ENCODE measurements at places on chromosomes 13 and 19. TPM values are rescaled to one million over a fixed set of nuclear protein-coding genes. Genes with fewer than 3 reads are reported as not detected.

GRCh38 chr19:18300930-18301717, 19.7 kb upstream of the JUND start:
- DNase-seq = no peak

GRCh38 chr19:35414442-35414841, 33.6 kb upstream of the FFAR2 start:
- no peak for DNase-seq

GRCh38 chr19:30376272-30376671, 4.1 kb downstream of the ZNF536 start:
- no peak for DNase-seq

DNA sequence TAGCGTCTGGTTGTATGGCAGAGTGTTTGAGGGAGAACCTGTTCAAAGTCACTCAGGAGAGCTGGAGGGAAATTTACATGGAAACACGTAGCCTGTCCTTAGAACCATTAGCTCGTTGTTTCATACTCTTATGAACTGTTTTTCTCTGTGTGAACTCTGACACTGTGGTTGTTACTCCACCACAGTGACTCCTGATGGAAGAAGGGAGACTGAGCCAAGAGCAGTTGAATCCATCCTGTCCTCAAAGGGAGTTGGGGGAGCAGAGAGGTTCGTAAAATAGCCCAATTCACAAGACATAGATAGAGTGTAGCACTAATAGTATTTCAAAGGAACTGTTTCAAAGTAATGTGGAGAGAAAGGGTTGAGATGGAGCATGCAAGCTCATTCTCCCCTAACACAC, 964.8 kb downstream of the PCDH9 start:
- DNase-seq = no peak

DNA sequence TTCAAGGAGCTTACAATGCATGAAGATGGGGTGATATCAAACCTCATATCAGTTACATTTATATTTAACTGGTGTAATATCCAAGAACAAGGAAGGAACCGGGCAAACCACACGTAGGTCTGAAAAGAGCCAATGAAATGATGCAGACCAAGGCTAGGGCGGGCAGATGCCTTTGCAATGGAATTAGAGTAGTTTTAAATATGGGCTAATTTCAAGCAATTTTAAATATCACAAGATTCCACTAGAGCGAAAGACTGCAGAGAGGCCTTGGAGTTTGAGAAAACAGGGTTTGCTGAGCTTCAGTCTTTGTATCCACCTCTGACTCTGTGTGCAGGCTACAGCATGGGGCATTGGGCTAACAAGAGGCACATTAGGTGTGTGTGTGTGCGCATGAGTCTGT, 53.9 kb upstream of the ZNF536 start:
- DNase-seq = no peak

GRCh38 chr19:51808333-51808986, 13.5 kb downstream of the FPR3 start:
- DNase-seq = no peak

GRCh38 chr19:16069813-16070365, 6.4 kb upstream of the TPM4 start:
- DNase-seq = no peak

DNA sequence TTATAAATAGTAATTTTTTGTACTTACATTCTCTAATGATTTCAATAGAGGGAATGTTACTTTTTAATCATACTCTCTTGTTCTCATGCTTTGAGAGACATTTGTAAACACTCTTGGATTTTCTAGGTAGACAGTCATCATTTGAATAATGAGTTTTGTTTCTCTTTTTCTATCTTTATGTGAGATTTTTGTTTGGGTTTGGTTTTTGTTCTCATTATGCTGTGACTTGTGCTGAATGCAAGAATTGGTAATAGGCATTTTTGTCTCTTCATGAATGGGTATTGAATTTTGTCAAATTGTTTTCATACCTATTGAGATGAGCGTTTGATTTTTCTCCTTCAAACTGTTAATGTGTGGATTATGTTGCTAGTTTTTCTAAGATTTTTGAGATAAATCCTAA, 56.8 kb upstream of the GPR183 start:
- no peak for DNase-seq

- no peak for DNase-seq
Observed at GRCh38 chr13:25691654-25692053, 319.9 kb downstream of the ATP8A2 start.

DNA sequence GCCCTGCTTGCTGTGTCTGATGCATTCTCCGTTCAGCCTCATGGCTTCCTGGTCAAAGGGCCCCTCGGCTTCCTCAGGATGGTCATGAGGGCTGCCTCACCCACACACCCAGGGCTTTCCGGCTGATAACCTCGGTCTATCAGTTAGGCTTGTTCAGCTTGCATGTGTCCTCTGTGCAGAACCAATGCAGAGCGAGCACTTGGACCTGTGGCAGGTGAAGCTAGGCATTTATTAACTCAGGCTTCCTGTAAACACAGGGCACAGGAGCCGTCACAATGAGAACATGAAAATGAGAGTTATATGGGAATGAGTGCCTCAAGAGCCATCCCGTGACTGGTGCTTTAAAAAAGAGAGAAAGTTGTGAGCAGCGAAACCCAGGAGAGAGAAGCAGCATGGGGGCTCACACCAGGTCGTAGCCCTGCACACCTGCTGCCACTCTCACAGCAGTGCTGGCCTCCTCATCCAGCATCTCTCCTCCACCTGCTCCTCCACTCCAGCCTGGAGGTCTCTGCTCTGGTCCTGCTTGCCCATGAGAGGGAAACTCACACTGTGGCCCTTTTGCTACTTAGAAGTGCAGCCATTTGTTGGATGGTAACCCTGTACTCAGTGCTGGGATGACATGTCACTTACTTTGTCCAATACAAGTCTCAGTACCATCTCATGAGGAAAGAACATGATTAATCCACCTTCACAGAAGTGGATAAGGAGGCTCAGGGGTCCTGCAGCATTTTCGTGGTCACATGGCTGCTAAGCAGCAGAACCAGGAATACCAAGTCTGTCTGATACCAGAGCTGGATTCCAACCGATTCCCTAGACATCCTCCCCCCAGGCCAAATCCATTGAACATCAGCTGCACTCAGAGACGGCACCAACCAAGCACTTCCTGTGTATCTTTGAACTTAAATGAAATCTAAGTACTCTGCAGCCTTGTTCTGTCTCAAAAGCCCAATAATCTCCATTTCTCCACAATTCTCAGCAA, 50.5 kb upstream of the IRS2 start:
- DNase-seq = no peak

GRCh38 chr19:48325265-48325910, at the start of gene EMP3:
TSS of gene EMP3 (plus strand) at chr19:48325552. CDS start at chr19:48326845, 1,293 bp downstream.
- peak; percentile 91 for DNase-seq

DNA sequence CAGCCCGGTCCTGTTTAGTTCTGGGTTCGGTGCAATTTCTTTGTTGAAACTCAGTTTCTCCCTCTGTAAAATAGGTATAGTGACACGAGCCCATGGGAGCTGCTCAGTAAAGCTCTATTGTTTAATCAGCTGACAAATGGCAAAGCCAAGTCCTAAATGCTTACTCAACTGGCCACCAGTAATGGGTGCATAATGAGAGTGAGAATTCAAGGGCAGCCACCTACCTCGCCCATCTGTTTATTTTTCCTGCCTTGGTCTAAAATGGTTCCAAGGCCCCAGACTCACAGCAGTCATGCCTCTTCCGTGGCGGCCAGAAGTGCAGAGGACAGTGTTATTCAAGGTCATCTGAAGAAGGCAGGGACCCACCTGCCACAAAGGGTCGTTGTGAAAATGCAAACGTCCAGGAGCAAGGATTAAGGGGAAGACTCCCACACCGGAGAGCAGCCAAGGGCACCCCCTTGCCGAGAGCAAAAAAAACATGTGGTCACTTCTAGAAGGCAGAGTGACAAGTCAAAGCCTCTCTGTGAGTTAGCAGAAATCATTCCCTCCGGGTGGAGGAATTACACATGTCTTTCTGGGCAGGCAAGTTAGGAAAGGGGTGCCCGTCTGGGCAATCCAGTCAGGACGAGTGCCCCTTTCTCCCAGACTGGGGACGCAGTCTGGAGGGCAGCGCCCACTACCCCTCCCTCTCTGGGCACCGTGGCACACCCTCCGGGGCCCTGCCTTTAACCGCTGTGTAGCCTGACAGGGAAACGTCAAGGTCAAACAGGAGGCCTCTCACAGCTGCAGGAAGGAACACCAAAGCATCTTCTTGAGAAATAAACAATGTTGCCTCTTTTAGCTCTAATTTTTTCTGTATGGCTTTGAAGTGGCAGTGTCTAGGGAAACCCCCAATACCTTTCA, 186.2 kb downstream of the FOXO1 start:
- DNase-seq = no peak

DNA sequence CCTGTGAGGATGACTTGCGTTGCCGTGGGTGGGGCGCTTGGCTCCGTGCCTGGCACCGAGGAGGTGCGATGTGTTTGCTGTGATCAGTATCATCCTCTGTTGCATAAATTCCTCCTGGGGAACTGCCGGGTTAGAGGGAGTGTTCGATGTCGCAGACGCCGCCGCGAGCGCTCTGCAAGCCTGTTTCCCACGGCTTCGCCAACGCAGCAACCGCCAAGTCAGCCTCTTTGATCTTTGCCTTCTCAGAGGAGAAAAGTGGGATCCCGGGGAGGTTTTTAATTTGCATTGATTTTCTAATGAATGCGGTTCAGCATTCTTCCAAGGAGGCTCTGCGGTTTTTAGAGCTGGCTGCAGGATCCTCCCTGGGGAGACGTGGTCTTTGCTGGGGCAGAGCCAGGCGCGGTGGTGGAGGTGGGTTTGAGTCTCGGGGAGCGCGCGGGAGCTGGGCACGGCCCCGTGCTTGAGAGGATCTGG, 7.6 kb downstream of the GPR32 start:
- no peak for DNase-seq

DNA sequence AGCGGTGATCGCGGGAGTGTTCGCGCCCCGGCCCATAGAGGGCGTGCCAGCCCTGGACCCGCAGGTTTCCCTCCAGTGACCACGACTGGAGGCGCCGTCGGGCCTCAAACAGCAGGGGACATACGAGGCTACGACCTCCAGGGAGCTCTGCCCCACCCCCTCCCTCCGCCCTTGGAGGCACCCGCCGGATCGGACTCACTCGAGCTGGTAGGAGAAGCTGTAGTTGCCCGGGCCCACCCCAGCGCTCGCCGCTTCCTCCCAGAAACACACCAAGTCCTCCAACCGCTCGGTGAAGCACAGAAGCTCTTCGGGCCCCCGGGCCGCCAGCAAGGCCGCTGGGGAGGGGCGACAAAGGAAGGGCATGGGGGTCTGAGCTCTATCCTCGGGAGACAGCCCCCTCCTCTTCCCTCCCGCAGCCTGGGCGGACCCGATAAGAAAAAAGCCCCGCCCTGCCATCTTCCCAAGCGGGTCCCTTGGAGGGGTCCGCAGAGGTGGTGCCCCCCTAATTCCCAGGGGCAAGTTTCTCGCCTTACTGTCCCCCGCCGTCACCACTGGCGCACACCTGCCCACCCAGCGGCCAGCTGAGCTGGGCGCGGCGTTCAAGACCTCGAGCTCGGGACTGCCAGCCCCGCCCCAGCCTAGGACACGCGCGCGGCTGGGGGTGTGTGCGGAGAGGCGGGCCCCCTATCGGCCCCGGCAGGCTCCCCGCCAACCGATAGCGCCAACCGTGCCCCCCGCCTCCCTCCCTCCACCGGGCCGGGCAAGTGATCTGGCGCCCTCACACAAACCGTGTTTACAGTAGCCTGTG, 1.0 kb downstream of the EPOR start:
- no peak for DNase-seq

- no peak for DNase-seq
Observed at GRCh38 chr19:58261600-58261967, 17.2 kb upstream of the ZNF8 start.

DNA sequence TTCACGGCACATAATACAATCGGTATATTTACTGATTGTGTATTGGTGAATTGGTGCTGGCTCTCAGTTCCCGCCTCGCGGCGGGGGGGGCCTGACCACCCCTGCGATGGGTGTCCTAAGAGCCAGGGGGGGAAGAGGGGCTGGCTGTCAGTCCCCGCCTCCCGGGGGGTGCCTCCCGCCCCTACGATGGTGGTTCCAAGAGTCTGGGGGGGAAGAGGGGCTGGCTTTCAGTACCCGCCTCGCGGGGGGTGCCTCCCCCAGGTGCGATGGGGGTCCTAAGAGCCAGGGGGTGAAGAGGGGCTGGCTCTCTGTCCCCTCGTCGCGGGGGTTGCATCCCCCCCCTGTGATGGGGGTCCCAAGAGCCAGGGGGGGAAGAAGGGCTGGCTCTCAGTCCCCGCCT, 2321.8 kb upstream of the PCDH20 start:
- no peak for DNase-seq

GRCh38 chr19:56748378-56748777, 76.8 kb upstream of the ZNF835 start:
- DNase-seq = peak; percentile 51

DNA sequence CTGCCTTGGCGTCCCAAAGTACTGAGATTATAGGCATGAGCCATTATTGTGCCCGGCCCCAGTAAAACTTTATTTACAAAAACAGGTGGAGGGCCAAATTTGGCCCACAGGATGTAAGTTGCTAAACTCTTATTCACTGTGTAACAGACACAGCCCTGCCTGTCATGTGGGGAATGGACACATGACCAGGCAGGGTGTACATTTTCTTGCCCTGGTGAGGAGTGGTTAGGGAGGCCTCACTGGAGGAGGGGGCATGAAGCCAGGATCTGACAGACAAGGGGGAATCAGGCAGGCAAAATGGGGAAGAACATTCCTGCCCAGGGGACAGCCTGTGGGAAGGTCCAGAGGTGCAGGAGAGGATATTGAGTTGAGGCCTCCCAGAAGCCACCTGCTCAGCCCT, 7.4 kb upstream of the PGLS start:
- DNase-seq = no peak

GRCh38 chr13:41137951-41138350, 5.3 kb upstream of the KBTBD6 start:
- DNase-seq = no peak

Gene NLRP5
- total RNA-seq = not detected

Gene KIR3DL3
- not detected for total RNA-seq

Gene PSG11
- 0.10 TPM for total RNA-seq

Gene PGLYRP1
- 5.3 TPM for total RNA-seq

Gene CAPN12
- total RNA-seq = 6.0 TPM

Gene PRX
- 5.2 TPM for total RNA-seq

Gene TINCR
- 17.7 TPM for total RNA-seq

Gene CYP4F2
- 0.89 TPM for total RNA-seq

Gene SIN3B
- total RNA-seq = 47.8 TPM

Gene ZNF699
- total RNA-seq = 12.8 TPM

Gene ACP7
- 5.2 TPM for total RNA-seq

Gene LMTK3
- 0.79 TPM for total RNA-seq

Gene CEACAM4
- total RNA-seq = 0.59 TPM

Gene FSD1
- 0.59 TPM for total RNA-seq
